Neural progenitor cell (in vitro differentiated cells): ENCODE measurements at places on chromosomes 3 and 15. TPM values are rescaled to one million over a fixed set of nuclear protein-coding genes. Genes with fewer than 3 reads are reported as not detected.

Gene UBE2E2
- total RNA-seq: 86.2 and 89.8 TPM in 2 replicates

Gene TMCO5A
- total RNA-seq: not detected in 2 replicates

Gene SLCO2A1
- total RNA-seq: 0.07 and 0.09 TPM in 2 replicates

Gene TMEM87A
- total RNA-seq: 43.3 and 47.0 TPM in 2 replicates

Gene FOXB1
- 7.3 and 9.6 TPM in 2 replicates for total RNA-seq

Gene LRRK1
- 0.43 TPM in 1 of 2 replicates, not detected in the other for total RNA-seq

Gene ITPKA
- 0.09 TPM in 1 of 2 replicates, not detected in the other for total RNA-seq
